Activated CD8-positive, alpha-beta memory T cell treated with anti-CD3 and anti-CD28 coated beads for 1 hour (primary cell): ENCODE measurements at places on chromosomes 5 and 9.
A peak's percentile ranks its signal among the peaks of the same experiment; 100 is the strongest.

GRCh38 chr9:80619356-80619755, 1047.6 kb downstream of the TLE4 start:
- DNase-seq = no peak

DNA sequence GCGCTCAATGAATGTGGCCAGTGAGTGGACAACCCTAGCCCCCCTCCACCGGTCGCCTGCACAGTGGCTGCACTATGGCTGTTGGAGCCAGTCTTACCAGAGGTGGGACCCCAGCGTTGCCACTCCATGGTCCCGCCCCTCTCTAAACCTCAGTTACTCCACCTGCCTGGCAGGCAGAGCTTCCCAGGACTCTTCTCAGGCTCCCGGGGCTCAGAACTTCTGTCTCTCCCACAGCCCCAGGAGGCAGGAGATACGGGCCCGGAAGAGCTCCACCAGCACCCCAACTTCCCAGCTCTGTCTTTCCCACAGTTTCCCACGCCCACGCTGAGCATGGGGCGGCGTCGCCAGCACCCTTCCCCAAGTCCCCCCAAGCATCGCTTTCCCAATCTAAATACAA, 975 bp downstream of the RASGEF1C start:
- no peak for DNase-seq

DNA sequence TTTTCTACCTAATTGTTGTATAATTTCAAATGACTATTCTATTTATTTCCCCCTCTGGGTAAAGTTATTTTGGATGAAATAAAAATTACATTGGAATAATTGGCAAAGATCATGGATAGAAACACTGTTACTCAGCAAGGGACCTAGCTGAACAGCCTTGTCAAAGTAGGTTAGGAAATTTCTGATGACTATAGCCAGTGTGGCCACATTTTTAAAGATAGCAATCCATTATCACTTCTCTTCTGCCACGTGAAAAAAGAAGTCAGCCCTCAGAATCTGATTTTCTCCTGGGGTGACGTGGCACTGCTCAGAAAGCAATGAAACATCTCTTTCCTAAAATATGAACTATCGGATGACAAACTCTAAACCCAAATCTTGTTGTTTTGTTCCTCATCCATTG, 784.2 kb upstream of the RIOK2 start:
- no peak for DNase-seq

DNA sequence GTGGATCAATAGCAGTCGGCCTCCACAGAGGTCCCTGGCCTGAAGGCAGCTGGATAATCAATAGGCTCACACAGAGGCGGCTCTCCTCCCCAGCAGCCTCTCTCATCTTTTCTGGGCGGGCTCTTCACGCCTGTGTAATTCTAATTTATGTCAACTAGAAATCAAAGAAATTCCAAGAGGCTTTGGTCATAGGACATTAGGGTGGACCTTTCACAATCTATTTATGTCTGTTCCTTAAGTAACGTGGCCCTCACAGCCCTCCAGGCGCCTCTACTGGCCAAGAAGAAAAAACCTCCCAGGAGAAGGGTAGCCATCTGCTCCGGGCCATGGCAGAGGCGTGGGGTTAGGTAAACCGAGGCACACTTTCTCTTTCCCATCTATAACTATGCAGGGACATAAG, 205.1 kb upstream of the EFNA5 start:
- DNase-seq = no peak

GRCh38 chr5:52799358-52799982, 11.8 kb downstream of the ITGA1 start:
- peak; percentile 4 for DNase-seq

GRCh38 chr5:116076496-116076895, 8.3 kb upstream of the COMMD10 start:
- DNase-seq = no peak

DNA sequence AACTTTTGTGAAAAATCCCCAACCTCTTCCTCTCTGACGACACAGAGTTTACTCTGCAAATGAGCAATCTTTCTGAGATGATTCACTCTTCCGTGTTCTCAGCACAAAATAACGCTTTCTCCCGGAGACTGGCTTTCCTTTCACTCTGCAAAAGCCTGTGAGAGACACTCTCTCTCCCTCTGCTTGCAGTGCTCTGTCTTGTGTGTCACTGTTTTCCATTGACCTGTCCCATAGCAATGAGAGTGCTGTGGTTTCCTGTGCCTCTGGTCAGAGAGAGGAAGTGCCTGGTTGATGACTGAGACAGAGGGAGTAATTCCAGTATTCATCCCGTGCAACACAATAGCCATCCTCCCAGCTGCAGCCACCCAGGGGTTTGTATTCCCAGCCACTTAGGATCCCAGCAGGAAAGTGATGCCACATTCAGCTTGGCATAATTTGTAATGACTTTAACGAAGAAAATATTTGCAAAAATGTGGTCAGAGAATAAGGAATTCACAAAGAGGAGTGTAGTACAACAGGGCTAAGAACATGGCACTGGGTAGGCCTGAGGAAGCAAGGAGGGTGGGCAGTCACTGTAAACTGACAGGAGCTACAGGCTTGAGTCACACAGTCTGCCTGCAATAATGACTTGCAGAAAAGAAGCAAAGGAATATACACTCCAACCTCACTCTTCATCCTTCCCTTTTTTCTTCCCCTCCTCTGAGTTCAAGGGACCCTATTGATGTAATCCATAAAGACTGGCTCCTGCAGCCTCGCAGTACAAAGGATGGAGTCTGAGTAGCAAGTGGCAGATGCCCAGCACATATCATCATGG, 463.5 kb upstream of the RGMB start:
- no peak for DNase-seq

- no peak for DNase-seq
Measured at GRCh38 chr5:10590226-10590999, 26.5 kb downstream of the ANKRD33B start.

- DNase-seq = no peak
Measured at GRCh38 chr5:149404746-149405549, 25.9 kb upstream of the IL17B start.
